ENCODE measurements at places on chromosomes 13 and 19.
A peak's percentile ranks its signal among the peaks of the same experiment; 100 is the strongest.

GRCh38 chr13:96086736-96087135 is 3.2 kb upstream of the HS6ST3 start:
- no peak for DNase-seq

DNA sequence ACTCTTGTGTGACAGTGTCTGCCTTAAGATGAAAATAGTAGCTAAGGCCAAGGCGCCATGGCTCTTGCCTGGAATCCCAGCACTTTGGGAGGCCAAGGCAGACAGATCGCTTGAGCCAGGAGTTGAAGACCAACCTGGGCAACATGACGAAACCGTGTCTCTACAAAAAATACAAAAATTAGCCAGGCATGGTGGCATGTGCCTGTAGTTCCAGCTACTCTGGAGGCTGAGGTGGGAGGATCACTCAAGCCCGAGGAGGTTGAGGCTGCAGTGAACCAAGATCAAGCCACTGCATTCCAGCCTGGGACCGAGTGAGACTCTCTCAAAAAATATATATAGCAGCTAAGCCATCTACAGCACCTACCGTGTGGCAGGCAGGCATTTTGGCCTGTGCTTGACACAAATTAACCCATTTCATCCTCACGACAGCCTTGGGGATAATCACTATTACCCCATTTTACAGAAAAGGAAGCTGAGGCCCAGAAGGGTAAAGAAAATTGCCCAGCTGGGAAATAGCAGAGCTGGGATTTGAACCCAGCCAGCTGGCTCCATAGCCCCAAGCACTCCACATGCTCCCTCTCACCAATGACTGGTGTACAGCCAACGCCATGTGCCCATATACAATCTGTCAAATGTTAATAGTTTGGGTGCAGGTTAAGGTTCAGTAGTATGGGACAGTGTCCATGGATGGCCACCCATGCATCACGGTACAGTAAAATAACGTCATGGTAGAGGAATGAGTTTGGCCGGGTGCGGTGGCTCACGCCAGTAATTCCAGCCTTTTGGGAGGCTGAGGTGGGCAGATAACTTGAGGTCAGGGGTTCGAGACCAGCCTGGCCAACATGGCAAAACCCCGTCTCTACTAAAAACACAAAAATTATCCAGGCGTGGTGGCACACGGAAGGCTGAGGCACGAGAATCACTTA is 3.1 kb downstream of the SLC1A5 start:
- DNase-seq, result no peak

DNA sequence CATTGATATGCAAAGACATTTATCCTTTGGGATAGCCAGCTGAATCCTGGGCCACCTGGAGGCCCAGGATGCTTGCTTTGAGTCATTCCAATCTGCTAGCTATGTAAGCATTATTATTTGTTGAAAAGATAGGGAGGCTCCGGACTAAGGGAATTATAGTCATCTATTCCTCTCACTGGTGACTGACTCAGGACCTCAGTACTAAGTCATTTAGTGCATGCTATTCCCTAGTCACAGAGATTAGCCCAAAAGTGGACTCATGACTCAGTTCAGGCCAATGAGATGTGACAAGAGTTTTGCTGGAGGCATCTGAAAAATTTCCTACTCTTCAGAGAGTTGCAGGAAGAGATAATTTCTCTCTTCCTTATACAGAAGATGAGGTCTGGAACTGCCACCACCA is 67.9 kb upstream of the ITM2B start:
- DNase-seq, result no peak

DNA sequence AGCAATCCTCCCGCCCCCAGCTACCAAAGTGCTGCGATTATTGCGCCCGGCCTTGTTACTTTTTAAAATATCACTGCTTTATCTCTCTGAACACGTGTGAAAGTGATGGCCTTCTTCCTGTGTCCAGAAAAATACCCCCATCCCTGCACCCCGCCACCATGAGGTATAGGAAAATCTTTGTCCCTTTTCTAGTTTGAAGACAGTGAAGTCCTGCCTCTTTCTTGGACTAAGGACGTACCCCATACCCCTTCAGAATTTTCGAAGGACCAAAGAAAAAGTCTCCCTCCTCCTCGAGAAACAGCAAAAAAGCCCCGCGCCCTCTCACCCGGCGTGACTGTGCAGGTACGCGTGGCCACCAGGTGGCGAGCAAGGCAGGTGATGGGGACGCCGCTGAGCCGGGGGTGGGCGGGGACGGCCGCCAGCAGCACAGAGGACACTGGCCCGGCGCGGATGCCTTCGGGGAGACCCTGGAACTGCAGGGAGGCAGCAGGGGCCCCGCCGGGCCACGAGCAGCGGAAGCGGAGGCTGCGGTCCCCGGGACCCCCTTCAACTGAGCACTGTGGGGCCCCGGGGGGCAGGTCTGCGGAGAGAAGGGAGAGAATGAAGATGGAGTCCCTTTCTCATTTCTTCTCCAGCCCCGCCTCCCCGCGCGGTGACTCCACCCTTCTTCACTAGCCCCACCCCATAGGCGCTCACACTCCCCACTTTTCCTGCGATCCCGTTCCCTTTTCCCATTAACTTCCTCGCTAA is 3.2 kb downstream of the VSIG10L start:
- peak; percentile 94 for DNase-seq

DNA sequence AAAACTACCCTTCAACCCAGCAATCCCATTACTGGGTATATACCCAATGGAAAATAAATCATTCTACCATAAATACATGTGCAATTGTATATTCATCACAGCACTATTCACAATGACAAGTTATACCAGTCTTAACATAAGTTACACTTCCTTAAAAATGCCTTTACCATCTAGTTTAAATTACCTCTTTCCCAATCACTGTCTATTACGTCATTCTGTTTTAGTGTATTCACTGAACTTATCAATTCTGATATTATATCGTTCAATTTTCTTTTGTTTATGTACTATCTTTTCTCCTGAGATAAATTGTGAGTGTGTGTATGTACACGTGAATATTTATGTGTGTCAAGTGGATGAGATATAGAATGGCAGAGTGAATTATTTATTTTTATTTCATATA is 1416.8 kb downstream of the OLFM4 start:
- no peak for DNase-seq

- no peak for DNase-seq
These were observed 7.7 kb downstream of the TECR start for GRCh38 chr19:14536926-14537692.

DNA sequence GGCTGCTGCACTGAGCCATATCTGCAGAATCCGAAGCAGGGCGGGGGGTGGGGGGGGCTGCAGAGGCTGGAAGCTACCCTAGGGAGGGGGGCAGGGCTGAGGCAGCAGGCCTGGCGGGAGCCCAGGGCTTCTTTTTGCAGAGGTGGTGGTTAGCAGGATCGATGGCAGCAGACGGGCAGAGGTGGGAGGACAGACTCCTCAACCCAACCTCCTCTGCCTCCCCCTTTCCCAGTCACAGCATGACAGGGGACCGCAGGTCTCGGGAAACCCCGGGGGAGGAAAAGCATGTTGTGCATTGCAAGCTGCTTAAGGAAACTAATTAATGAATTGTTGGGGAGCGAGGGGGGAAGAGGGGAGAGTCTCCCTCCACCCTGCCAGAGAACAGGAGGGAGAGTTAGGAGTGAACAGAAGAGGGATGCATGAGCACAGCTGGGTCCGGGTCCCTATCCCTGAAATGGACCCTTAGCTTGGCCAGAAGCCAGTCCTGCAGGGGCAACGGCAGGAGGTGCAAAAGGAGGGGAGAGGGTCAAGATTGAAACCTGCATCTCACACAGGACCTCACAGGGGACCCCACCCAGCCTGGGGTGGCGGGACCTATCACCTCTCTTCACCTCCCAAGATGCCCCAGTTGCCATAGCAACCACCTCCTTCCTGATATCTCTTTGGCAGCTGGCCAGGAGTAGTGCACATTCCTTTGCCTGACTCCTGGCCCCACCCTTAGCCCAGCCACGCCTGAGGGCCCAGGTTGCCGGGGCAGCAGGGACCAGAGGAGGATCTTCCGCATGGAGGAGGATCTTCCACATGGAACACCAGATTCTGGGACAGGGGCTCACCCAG is 1.8 kb downstream of the FXYD7 start:
- no peak for DNase-seq

GRCh38 chr19:14473073-14473977 is 1.8 kb downstream of the PTGER1 start:
- no peak for DNase-seq

- no peak for DNase-seq
These were observed 23.5 kb downstream of the RASA3 start for GRCh38 chr13:114108894-114109293.

DNA sequence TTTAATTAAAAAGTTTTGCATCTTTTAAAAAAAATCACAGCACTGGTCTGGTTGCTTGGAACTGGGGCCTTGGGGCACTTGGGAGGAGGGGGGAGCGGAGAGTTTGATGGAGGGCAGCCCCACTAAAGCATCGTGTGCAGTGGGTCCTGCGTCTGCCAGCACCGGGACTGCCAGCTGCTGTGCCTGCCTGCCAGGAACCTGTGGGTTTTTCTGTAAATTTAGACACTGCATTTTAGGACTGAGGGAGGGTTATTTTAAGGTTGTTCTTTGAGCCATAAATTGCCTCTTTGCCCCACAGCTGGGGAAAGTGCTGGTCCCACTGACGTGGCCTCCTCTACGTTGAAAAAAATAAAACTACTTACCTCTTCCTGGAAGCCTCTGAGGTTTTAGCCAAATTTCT is 2.9 kb downstream of the KLF2 start:
- no peak for DNase-seq

DNA sequence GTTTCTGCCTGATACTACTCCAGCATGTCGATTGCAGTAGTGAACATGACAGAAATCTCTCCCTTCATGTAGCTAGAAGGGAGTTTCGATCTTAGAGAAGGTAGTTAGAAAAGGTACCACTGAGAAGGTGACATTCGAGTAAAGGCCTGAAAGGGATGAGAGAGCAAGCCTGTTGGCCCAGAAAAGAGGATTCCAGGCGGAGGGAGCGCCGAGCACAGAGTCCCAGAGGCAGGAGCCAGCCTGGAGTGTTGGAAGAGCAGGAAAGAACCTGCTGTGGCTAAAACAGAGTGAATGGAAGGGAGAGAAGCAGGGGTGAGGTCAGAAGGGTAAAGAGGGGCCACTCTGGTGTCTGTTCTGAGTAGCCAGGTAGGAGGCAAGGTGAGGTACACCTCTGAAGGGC is 52.5 kb downstream of the GARRE1 start:
- no peak for DNase-seq

DNA sequence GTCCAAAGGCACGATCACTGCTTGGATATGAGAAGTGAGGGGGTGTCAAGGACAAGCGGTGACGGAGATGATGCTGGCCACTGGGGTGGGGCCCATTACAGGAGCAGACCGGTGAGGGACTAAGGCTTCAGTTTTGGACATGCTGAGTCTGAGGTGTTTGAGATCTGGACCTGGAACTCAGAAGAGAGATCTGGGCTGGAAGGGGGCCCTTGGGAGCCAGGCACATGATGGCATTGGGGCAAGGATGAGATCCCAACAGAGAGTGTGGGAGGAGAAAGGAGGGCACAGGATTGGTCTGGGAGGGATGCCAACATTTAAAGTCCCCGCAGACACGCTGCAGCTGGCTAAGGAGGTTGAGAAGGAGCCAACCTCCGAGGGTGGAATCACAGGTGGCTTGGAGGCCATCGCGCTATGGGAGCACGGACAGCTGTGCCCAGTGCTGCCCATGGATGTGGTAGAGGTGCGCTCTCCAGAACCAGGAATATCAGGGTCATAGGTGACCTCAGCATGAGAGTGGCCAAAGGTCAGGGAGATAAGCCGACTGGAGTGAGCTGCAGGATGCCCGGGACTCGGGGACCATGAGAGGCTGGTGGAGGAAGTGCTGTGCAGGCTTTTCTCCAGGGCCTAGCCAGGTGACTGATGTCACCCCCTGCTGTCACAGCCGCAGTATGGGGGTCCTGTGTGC is 21.8 kb downstream of the DHRS12 start:
- DNase-seq, result no peak

DNA sequence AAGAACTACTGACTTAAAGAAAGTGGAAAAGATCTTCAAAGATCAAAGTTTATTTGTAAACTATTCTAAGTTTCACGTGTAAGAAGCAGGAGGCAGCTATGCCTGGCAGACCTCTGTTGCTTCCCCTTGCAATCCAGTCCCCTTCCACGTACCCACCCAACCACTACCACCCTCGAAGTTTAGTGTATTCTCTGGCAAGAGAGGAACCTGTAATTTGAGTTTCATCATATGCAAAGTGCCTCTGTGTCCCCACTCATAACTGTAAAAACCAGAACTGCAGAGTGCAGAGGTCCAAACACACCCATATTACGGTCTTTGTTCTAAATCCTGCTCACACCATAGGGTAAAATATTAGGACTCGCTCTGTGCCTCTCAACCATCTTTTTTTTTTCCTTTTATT is 75.8 kb upstream of the FRY start:
- DNase-seq, result no peak

DNA sequence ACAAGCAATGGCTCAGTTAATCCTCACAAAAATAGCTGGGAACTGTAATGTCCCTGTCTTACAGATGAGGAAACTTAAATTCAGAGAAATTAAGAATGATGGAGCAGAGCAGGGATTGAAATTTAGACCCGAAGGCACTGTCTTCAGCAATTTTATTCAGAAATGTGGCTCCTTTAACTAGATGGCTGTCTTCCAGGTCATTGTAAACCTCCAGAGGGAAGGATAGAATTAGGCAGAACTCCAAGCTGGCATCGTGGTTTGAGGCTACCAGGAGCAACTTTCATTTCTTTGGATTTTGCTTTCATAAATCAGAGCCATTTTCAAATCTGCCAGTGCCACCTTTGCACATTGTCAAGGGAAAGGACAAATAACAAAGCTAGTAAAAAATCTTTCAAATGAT is 339.0 kb downstream of the DCT start:
- no peak for DNase-seq

- no peak for DNase-seq
These were observed 12.0 kb downstream of the HMGB1 start for GRCh38 chr13:30453727-30454126.

DNA sequence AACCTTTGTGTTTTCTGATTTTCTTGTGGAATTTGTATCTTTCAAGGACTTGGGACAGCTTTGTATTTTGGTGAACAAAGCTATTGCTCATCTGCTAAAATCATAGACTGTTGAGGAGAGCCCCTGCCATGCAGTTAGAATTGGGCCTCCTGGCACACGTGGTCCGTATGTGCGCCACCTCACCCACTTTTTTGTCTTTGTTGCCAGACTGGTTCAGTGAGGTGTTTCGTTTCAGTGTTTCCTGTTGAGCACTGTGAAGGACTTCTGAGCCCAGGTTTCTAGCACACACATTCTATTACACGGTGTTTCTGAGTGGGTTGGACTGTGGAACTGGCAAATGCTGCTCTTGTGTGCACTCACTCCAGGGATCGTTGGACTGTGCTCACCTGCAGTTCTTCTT is 37.6 kb upstream of the RNF113B start:
- no peak for DNase-seq

DNA sequence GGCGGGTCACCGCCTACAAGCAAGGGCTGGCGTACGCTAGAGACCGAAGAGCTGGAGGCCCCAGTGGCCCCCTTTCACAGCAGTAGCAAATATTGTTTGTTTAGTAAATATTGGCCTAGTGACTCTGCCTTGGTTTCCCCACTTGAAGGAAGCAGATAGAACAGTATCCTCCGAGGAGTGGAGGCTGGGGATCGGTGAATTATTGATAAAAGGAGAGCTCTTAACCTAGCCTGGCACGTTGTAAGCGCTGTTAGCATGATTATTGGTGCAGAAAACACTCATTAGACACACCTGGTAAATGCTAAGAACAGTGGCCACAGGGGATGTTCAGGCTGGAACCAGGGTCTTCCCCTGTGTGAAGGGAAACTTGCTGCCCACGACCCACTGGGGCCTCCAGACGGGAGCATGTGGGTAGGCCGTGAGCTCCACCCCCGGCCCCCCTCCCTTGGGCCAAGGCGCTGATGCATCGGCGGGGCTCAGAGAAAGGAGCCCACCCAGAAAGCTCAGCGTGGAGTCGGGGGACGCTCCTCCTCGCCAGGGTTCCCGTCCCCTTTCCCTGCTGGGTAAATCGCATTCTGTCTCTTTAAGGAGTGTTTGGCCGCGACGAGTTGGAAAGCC is 2.3 kb downstream of the IER2 start:
- DNase-seq, result no peak

Measured in stimulated activated effector memory CD8-positive, alpha-beta T cell treated with anti-CD3 and anti-CD28 coated beads, Interleukin-12 subunit alpha, Interleukin-12 subunit beta, amount 100 ng/mL, for 72 hours (primary cell).